Stimulated activated CD8-positive, alpha-beta memory T cell treated with anti-CD3 and anti-CD28 coated beads, Interleukin-7, amount 100 ng/mL, for 48 hours (primary cell): ENCODE measurements at places on chromosomes 2 and 18.

GRCh38 chr2:237557633-237558015 is 8.8 kb upstream of the PRLH start:
- no peak for DNase-seq

DNA sequence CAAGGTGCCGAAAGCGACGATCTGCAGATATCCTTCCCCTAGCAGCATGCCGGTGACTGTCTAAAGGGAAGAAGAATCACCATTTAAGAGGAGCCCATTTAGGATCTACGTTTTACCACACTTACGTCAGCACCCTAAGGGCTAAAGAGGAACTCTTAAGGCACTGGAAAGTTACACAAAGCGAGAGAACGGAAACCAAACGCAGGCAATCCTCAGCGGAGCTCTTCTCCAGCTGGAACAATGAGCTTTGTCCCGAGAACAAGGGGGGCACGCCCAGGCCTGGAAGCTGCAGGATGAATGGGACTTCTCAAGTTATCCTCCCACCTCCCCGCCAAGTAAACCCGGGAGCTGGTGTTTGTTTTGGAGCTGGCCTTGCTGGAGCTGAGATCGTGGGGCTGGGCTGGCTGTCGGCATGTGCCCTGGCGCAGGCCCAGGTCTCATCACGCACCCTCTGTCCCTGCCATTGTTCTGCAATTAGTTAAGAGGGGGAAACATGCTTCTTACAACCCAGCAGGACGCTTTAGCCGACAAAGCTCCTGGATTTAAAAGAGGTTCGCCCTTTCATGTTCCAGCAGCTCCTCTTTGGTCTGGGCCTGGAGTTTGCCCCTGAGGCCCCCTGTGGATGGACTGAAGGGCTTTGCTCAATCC is 36.4 kb downstream of the PXDN start:
- no peak for DNase-seq

DNA sequence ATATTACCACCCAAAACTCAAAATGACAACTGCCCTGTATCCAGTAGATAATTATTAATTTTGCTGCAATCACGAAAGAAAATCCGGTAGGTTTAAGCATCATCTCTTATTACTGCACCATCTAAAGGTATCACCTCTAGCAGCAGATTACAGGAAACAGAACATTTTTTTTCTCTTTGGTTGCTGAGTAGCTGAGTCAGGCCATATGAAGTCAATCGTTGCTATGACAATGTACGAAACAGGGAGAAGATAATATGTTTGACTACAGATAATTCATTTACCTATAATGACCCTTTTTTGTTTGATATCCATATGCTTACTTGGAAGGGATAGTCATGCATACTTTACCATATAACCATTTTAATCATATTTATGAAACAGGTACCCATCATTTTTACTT is 831.6 kb upstream of the CHAC2 start:
- no peak for DNase-seq

DNA sequence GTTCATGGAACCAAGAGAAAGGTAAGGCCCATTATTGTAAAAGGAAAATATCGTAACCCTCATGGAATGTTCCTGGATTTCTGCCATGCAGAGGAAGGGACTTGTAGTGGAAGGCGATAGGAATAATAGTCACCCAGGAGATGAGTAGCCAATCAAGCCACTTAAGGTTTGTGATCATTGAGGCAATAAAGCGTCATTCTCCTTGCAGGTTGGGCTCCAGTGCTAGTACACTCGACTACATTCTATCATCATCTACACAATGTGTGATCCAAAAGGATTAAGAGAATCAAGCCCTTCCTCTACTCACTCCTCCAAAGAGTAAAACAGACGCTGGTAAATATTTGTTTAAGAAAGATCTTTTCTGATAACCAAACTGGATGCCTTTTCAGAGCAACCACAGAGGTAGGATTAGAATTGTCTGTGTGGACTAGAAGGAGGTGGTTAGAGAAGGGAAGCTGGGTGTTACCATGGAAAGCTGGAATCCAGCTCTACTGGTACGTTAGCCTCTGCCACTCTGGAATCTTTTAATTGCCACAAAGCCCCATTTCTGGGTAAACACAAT is 245.7 kb downstream of the IKZF2 start:
- DNase-seq: no peak

DNA sequence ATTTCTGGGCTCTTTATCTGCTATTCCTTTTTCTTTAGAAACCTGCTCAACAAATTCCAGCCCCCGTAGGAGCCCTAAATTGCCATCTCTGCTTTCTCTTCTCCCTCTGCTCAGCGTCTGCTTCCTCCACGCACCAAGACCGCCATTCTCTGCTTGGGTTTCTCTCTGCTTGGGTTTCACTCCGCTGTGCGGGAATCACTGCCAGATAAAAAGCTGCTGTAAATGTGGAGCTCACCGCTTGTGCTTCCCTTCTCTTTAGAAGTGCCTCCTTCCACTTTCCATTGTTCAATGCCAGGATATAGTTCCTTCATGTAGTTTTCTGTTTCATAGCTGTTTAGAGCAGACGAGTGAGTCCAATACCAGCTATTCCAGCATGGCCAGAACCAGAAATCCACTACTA is 45.9 kb downstream of the TMEM237 start:
- no peak for DNase-seq

DNA sequence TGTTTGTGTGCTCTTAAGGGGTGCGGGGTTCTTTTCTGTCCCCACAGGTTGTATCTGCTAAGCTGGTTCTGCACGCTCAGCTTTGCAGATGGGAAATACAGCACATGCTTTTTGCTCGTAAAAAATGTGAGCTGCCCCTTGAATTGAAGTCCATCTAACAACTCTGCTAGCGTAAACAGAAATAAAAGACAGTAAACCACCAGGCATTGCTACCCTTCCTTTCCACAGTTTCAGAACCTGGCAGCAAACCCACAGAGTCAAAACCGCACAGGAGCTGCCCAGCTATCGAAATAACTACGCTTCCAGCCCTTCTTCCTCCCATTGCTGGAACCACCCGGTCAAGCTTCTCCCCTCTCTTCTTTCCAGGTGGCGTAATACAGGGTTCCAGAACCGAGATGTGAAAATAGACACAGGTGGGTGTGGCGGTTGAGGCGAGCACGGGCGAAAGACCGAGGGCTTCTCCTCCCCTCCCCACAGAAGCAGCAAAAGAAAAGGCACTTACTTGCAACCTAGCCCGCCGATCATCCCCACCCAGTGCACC is 479 bp downstream of the SCN9A start:
- DNase-seq: no peak

GRCh38 chr2:166762746-166763145 is 125.5 kb upstream of the XIRP2 start:
- no peak for DNase-seq

GRCh38 chr18:55775972-55776371 is 188.0 kb upstream of the TCF4 start:
- DNase-seq: no peak

GRCh38 chr2:15750822-15751329 is 159.2 kb downstream of the DDX1 start:
- DNase-seq: no peak

DNA sequence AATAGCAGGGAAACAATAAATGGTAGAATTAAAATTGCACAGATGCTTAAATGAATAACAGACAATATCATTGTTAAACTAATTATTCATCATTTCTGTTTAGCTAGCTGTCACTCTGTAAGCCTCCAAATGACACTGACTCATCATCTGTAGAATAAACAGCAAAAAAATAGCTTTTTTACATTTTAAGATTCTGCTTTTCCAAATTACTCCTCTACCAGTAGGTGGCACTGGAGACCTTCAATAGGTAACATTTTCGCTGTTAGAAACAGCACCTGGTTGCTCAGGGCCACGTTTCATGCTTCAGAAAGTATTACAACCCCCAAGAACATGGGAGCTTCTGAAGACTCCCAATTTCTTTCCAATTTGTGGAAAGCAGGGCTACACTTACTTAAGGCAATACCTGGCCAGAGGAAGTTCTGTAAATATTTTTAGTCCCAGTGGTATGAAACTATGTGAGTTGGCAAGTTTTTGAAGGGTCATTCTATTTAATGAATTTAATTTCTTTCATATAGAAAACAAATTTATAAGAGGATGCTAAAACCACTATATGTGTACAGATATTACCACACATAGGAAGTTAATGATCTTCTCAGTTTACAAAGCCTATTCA is 45.4 kb downstream of the TTN start:
- DNase-seq: no peak

- DNase-seq: no peak
These were observed 17.6 kb downstream of the PTPRM start for GRCh38 chr18:7584646-7585275.

DNA sequence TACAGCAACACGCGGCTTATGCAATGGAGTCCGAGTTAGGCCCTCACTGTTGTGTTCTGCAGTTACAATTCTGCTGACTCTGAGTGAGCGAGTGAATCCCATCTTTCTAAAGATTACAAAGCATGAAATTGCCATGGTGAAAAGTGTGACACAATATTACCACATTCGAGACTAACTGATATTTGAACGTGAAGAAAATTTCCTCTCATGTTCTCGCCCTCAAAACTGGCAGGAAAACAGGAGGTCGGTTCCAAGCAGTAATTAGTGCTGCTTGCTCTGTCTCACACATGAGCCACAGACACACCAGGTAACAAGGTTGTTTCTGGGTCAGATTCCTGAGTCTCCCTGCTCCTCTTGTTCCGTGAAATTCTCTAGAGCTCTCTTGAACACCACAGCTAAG is 93.7 kb upstream of the RIOK3 start:
- no peak for DNase-seq

DNA sequence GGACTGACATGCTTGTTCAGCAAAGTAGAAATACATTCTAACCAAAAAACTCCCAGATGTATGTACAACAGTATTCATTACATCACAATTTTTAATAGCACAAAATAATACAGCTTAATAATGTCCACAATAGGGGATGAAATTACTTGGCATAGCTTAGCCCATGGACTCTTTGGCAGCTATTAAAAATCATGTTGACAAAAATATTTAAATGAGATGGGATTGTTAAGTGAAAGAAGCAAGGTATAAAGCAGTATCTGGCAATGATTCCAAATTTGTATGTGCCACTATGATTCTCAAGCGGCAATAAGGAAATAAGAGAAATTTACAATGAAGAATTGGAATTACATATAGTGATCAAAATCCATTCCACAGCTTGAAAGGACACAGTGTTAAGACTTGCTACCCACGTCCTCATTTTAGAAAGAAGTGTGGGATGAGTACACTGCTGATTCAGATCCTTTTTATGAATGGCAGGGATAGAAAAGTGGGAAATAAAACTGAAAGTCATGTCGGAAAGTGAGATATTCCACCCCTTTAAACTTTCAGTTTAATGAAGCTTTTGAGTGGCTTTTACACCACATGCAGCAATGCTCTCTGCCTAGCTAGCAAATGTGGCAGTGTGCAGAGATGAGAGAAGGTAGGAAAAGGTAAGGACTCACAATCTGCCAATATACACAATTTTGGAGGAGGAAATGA is 2.4 kb downstream of the GAREM1 start:
- no peak for DNase-seq

- no peak for DNase-seq
These were observed 5.4 kb downstream of the METTL21A start for GRCh38 chr2:207619764-207620203.

DNA sequence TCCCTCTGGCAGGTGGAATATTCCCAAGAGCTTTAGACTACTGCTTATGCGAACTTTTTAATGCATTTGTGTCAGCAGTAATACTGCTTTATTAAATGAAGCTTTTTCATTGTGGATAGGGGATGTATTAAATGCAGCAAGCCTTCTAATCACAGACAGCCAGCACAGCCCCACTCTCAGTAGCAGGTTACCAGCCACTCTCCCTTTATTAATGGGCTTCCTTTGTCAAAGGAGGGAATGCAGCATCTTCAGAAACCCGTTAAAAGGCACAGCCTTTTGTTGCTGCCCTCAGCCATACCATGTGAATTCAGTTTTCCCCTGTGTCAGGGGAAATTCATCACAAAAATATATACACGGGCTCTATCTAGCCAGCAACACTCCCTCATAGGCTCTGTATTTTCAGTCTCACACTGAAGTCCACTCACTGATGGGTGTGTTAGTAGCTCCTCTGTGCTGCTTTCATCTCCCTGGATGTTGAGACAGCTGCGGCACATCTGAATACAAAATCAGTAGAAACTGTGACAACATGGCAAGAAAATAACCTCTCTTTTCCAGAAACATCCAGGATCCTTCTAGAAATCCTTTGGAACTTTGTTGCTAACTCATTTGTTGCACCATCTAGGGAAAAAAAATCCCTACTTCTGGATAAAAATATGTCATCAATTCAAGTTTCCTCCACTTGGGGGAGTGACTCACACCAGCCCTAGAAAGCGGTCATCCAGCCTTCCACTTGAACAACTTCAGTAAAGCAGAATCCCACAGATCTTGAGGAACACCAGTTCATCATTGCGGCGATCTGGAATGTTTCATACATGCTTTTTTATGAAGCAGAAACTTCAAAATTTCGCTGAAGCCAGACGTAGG is 48.4 kb downstream of the LRRTM1 start:
- DNase-seq: no peak

- peak; percentile 29 for DNase-seq
These were observed at the start of gene PARD6G for GRCh38 chr18:80247393-80247841. Gene PARD6G (minus strand): TSS chr18:80247514. CDS start chr18:80247348, 166 bp downstream.

- no peak for DNase-seq
These were observed 116.4 kb downstream of the TAF4B start for GRCh38 chr18:26342646-26343045.

DNA sequence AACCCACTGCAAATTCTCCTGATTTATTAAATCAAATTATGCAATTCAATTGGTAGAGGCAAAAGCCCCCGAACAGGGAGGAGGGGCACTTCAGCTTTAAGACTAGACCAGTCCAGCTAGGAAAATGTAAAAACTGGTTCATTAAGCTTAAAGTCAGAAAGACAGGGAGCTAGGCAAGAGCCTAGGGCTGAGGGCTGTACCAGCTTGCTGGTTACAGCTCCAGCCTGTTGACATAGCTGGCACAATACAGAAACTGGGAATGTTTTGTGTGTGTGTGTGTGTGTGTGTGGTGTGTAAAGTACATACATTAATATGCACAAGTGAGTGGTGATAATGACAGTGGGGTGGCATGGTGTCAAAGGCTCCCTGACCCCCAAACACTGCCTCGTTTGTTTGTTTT is 307.0 kb upstream of the CELF4 start:
- no peak for DNase-seq

GRCh38 chr2:236677368-236677767 is 107.7 kb downstream of the ACKR3 start:
- DNase-seq: no peak

GRCh38 chr2:200658278-200658864 is 72.6 kb downstream of the AOX1 start:
- no peak for DNase-seq

- DNase-seq: no peak
These were observed 12.8 kb upstream of the ALPP start for GRCh38 chr2:232365621-232366321.
